ENCODE measurements at places on chromosomes 11 and 22. TPM values are rescaled to one million over a fixed set of nuclear protein-coding genes. Genes with fewer than 3 reads are reported as not detected.

Gene TTC28
- 56.3 TPM for total RNA-seq

Gene PIH1D2
- 5.5 TPM for total RNA-seq

Gene TRMU
- total RNA-seq, result 23.1 TPM

Gene OLFML1
- 1.3 TPM for total RNA-seq

Gene OR4D5
- not detected for total RNA-seq

Gene LMNTD2
- 0.32 TPM for total RNA-seq

Gene MS4A6A
- total RNA-seq, result not detected

Measured in articular chondrocyte of knee joint (primary cell).